ENCODE measurements at places on chromosomes 3 and 15.

GRCh38 chr3:79767905-79768267, at the start of gene ROBO1:
TSS of gene ROBO1 (minus strand) at chr3:79767998.
- DNase-seq = no peak

DNA sequence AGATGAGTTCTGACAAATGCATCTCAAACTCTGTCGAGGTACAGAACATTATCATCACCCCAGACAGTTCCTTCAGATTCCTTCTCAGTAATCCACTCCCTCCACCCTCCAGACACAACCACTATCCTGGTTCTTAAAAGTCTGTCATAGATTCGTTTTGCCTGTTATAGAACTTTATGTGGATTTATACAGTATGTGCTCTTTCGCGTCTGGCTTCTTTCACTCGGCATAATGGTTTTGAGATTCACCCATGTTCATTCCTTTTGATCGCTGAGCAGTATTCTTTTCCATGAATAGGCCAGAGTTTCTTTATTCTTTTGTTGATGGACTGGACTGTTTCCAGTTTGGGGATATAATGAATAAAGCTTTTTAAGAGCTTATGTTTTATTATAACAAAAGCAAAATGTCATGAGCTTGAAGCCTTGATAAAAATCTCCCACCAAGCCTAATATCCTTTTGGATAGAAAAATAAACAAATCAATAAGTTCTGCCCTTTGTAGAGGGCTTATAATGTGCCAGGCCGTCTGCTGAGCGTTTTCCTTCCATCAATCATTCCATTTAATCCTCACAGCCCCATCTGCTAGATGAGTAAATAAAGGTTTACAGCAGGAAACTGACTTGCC, 21.3 kb upstream of the RFTN1 start:
- no peak for DNase-seq

GRCh38 chr15:77632534-77633133, at the start of gene LINGO1:
TSS of gene LINGO1 (minus strand) at chr15:77632912. CDS start at chr15:77632315, 597 bp downstream.
- peak; percentile 44 for DNase-seq

- DNase-seq = no peak
These were observed 797 bp downstream of the PAQR9 start for GRCh38 chr3:142962520-142963233.

DNA sequence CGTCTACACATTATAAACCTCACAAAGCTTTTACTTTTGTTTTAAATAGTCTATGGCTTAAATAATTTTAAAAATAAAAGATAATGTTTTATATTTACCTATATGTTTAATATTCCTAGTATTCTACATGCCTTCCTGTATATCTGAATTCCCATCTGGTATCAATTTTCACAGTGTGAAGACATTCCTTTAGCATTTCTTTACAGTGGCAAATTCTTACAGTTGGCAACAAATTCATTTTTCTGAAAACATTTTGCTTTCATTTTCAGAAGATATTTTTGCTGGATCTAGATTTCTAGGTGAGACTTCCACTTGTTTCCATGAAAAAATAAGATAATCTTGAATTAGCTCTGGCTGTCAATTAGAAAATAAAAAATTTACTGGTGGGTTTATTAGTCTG, 471.4 kb upstream of the NAALADL2 start:
- peak; percentile 48 for DNase-seq

All from fibroblast of skin of right biceps (primary cell).